HCT116 (cell line): ENCODE measurements at places on chromosomes 4 and X. TPM values are rescaled to one million over a fixed set of nuclear protein-coding genes. Genes with fewer than 3 reads are reported as not detected.

UGT2B15 gene
- 0.17 TPM for total RNA-seq

RNF150 gene
- total RNA-seq = 0.07 TPM

SCFD2 gene
- 13.6 TPM for total RNA-seq

P2RY4 gene
- not detected for total RNA-seq

SSX3 gene
- not detected for total RNA-seq

BEND2 gene
- not detected for total RNA-seq

ZFP42 gene
- total RNA-seq = 0.12 TPM

TENM3 gene
- total RNA-seq = 0.54 TPM

- no peak for DNase-seq
Measured at GRCh38 chr4:176840166-176840565, 47.4 kb upstream of the VEGFC start.

DNA sequence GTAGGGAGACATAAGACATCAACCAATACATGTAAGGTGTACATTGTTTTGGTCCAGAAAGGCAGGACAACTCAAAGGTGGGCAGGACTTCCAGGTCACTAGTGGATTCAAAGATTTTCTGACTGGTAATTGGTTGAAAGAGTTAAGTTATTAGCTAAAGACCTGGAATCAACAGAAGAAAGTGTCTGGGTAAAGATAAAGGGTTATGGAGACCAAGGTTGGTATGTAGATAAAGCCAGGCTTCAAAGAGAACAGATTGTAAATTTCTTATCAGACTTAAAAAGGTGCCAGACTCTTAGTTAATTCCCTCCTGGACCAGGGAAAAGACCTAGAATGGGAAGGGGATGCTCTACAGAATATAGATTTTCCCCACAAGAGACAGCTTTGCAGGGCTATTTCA, 28.3 kb upstream of the GAB1 start:
- no peak for DNase-seq

- no peak for DNase-seq
Measured at GRCh38 chrX:40314070-40314469, 216.3 kb upstream of the BCOR start.

DNA sequence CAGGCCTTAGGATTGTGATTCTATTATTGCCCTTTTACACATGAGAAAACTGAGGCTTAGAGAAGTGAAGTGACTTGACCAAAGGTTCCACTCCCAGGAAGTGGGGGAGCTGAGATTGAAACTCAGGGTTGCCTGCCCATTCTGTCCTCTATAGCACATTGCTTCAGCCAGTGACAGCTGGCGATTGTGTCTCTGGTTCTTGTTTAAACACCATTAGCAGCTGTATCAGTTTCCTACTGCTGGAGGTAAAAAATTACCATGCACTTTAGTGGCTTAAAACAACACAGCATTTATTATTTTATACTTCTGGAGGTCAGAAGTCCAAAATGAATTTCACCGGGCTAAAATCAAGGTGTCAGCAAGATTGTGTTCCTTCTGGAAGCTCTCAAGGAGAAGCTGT, 205.8 kb upstream of the MAMLD1 start:
- DNase-seq = no peak

- no peak for DNase-seq
Measured at GRCh38 chr4:19366916-19367315, 884.8 kb upstream of the SLIT2 start.

DNA sequence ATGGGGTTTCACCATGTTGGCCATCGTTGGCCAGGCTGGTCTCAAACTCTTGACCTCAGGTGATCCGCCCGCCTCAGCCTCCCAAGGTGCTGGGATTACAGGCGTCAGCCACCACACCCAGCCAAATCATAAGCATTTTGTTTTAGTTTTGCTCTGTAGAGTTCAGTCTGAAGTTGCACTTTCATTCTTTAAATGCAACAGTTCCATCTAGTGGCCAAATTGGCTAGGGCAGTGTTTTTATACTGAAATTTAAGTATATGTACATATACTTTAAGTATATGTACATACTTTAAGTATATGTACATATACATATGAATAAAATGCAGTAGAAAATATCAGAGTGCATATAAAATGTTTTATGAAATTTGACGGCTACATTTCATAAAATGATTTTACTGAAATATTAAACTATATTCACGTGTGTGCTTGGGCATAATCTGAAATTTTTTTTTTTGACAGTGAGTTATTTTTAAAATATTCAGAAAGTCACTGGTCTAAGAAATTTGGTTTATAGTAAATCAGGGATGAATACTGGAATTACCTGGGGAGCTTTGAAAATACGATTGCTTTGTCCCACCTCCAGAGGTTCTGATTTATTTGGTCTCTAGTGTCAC, 145.5 kb downstream of the NWD2 start:
- peak; percentile 48 for DNase-seq

DNA sequence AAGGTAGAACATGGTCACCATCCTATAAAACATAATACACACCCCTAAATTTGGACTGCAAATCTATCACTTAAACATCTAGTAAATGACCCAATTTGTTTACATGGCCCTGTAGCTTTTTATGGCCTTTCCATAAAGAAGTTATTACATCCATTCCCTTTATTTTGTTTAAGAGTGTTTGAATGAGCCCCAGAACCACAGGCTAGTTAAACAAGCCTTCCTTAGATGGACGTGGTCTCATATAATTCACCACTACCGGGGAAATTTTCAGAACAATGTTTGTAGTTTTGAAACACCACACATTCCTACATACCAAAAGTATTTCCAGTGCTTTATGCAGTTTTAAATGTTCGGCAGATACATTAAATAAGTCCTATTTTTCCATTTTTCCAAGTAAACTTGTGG, 12.3 kb downstream of the PDGFC start:
- no peak for DNase-seq

DNA sequence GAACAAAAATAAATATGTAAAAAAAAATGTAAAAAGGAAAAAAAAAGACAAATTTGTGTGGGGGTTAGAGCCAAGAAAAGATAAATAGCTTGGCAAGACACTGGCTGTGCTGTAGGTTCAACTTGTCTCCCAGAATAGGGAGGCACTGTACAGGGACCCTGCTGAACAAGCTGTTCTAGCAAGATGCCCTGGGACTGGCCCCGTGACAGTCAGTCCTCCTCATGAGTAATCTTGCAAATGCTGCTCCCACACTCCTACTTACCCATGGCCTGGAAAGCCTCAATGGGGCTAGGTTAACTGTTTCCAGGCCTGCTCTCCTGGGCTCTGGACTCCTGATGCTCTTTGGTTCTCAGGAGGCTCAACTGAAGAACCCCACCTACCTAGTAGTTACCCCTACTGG, 106.8 kb downstream of the ATG4A start:
- DNase-seq = no peak

DNA sequence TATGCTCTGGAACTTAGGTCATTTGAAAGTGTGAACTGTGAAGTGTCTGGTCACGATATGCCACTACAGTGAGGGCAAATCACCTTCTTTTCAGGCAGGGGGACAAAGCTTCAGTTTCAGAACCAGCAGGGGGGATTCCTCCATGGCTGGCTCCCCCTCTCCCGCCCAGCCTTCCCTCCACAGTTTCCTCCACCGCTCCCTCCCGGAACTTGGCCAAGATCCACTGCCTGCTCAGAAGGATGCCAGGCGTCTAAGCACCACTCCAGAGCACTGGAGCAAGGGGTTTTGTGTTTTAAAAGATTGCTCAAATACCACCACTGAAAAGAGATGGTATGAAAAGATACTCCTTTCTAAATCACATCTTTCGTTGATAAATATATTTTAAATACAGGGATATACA, 126.9 kb downstream of the ELOVL6 start:
- no peak for DNase-seq

DNA sequence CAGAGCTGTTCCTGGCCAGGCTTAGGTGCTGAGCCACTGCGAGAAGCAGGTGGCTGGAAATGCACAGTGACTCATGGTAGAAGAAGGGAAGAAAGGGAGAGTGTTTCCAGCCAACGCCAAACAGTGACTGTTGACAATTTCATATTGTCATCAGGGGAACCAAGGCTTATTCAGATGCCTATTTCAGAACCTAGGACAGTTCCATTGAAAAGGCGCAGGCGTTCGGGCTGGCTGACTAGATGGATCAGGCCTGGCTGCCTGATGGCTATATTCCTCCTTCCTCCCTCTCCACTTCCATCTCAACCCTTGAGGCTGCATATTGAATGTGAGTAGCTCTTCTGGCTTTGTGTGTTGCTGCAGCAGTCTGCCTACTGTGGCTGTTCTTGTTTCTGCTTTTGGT, 73.0 kb upstream of the FRMPD4 start:
- DNase-seq = no peak

- no peak for DNase-seq
Measured at GRCh38 chr4:25564836-25565235, 90.8 kb upstream of the SLC34A2 start.

DNA sequence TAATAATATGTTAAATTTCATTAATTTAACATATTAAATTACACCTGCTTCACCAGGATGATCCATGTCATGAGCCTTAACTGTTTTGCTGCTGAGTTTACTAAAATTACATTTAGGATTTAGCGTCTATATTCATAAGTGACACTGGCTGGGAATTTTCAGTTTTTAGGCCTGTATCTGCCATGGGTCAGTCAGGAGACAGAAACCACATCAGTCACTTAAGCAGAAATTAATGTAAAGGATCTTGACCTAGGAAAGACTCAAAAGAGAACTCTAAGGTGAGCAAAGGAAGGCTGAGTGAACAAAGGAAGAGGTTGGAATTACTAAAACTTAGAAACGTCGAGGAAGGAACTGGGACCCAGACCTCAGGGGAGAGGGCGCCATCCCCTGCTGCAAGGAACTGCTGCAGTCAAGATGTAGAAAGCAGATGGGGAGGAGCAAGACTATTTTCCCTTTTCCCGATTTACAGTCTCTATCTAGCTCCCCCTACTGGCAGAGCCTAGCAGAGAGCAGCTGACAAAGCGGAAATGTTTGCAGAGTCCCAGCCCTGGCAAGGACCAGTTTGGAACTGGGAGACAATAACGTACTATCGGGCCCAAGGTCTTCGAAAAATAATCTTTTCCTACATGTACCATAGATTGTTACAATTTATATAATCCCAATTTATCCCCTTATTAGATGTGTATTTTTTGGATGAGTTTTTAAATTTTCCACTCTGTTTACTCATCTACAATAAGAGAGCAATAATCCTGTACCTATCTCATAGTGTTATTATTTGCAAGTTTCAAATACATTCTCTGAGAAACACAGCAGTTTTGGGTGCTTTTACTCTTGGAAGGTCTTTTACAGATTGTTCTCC, 22.6 kb upstream of the RBBP7 start:
- peak; percentile 67 for DNase-seq

DNA sequence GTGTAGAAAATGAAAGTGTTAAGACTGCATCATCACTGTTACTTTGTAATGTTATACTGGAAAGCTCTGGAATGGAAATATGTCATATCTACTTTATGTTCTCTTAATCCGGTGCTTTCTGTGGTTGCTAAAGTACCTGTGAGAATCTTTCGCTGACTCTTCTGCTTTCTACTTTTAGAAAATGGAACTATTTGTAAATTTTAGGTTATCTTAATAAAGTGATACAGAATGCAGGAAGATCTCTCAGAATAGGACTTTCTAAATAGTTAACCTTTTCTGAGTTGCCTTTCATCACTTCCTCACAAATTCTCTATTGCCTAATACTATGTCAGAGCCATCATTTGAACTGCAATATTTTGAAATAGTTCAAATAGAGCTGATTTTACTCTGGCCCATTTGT, 69.3 kb downstream of the BMP2K start:
- DNase-seq = no peak

GRCh38 chr4:8033067-8033755, 93.5 kb upstream of the AFAP1 start:
- no peak for DNase-seq

DNA sequence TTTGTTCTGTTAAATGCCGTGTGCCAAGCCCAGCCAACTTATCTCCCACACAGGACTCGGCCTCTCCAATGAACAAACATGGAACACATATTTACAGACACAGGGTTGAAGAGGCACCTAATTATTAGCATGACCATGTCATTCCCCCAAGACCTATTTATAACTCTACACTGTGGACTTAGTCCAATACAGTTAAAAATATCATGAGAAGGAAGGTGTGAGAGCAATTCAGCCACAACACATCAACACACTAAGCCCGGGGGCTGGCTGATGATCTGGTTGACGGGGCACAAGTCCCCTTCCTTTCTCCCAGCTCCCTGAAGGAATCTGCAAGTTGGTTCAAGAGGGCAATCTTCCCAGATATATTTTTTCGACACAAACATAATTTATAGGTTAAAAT, 28.1 kb downstream of the MANBA start:
- no peak for DNase-seq
